ENCODE measurements at places on chromosomes 1 and 21.
A peak's percentile ranks its signal among the peaks of the same experiment; 100 is the strongest.

GRCh38 chr1:118692143-118692542, 296.0 kb downstream of the TBX15 start:
- no peak for DNase-seq

DNA sequence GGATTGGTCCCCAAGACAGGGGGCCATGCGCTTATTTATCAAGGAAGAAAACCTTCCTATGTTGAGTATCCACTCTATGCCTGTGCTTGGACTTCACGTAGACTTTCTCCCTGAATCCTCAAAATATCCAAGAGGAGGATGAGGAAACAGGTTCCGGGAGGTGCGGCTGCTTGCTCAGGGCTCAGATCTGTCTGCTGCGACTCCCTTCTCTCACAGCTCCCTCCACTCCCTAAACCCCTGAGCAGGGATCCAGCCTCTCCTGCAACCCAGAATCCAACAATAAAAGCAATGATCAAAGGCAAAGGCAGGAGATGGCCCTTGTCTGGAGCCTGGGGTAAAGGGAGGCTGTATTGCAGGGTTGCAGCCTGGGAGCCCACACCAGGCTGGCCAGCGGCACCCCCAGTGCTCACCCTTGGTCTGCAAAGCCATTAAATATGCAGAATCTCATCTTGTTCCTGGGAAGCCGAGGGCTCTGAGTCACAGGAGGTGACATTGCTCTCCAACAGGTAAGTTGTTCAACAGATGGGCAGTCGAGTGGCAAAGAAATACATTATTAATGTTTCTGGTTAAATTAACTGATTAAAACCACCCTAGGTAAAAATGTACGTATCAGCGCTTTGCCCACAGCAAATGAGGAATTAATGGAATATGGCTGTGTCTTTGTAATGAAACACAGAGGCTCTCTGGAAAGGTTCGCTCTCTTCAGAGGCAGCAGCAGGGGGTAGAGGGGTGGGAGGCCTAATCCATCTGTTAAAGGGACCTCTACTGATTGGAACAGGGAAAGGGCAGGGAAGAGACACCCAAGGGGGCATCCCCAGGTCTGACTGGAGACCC, 111.5 kb downstream of the GRIK3 start:
- no peak for DNase-seq

- no peak for DNase-seq
Observed at GRCh38 chr1:230548997-230549396, 93.3 kb upstream of the COG2 start.

DNA sequence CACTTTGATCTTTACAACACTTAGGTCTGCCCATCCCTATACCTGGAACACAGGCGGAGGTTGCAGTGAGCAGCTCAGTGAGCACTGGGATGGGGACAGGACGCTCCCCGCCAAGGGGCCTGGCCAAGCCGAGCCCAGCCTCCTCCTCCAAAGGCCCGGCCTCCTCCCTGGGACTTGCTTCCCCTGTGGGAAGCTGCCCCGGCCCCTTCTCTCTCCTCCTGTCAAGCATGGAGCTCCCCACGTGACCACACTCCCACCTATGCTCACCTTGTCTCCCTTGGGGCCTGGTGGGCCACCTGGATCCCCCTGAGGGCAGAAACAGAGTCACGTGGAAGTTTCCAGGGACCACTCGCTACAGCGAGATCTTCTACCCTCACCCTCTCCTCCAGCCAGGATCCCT, 12.9 kb downstream of the COL16A1 start:
- DNase-seq = no peak

- DNase-seq = no peak
Observed at GRCh38 chr1:99600782-99601181, 45.1 kb upstream of the PALMD start.

- DNase-seq = no peak
Observed at GRCh38 chr1:205350691-205351141, 6.0 kb downstream of the KLHDC8A start.

DNA sequence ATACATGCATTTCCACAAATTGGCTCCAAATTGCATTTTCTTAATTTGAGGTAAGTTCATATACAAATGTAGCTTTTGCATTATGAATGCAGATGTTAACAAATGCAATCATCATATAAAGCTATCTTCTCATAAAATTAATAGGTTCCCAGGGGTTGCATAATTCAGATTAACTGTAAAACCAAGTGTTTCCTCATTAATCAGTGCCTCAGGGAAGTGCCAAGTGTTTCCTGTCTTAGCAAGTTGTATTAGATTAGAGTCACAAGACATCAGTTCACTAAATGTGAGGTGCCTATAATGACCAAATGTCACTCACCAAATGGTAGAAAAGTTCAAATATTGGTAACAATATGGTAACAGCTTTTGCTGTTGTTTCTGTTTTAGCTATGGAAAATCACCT, 140.8 kb downstream of the PTGER3 start:
- DNase-seq = peak; percentile 15

DNA sequence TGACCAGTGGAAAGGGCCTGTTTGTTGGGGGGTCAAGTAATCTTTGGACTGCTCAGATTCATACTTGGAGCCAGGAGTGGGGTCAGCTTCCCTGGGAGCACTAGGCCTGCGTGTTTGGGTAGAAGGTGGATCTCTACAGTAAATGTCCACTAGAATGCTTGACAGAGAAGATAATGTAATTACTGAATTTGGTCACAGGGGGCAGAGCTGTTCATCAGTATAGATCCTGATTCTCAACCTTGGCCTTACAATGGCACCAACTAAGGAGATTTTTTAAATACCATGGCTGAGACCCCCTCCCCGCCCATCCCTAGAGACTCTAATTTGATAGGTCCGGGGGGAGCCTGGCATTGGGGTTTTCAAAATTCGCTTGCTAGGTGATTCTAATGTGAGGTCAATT, 217.5 kb upstream of the PLXNA2 start:
- DNase-seq = peak; percentile 16

DNA sequence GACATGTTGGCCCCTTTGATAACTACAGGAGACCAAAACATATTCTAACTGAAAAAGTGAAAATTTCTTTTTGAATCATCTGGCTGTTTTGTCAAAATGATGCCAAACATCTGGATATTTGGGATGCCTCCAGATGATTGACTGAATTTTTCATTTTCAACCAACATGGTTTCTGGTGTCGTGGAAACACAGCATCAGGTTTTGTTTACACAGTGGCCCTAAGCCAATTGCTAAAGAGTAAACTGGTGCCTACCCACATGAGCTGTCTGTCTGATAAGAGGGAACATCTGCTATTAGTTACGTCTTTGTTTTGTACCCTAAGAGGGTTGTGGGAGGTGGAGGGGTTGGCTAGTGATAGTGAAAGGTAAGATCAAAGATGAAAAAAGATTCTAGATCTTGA, 204.8 kb downstream of the KCNK2 start:
- DNase-seq = no peak

DNA sequence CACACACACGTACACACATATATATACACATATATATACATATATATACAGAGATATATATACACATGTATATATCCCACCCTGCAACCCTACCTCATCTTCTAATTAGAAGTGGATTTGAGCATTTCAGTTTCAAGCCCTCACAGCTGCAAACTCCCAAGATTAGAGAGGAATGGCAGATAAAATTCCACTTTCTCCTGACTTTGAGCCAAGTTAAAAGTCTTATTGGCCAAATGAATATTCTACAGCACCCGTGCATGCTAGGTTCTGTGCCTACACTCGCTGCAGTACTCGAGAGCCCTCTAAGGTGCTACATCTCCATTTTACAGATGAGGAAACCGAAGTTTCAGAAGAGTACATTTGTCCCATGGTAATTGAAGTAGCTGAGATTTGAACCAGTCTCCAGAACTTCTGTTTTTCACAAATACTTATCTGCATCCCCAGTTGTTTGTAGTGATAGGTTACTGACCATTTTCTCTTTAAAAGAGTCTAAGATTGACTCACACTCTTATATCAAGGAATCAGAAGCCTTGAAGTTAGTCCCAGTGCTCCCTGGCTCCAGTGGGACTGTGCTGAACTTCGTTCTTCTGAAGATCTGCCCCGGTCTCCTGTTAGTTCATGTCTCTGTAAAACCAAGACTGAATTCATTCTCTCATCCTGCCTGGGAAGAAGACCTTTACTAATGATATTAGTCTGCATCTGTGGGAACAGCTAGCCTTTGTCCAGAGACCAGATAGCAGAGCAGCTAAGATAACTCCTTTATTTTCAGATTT, 292.1 kb downstream of the TM2D1 start:
- DNase-seq = no peak

- DNase-seq = peak; percentile 99
Observed at GRCh38 chr1:203289281-203289981, 15.9 kb upstream of the BTG2 start.

DNA sequence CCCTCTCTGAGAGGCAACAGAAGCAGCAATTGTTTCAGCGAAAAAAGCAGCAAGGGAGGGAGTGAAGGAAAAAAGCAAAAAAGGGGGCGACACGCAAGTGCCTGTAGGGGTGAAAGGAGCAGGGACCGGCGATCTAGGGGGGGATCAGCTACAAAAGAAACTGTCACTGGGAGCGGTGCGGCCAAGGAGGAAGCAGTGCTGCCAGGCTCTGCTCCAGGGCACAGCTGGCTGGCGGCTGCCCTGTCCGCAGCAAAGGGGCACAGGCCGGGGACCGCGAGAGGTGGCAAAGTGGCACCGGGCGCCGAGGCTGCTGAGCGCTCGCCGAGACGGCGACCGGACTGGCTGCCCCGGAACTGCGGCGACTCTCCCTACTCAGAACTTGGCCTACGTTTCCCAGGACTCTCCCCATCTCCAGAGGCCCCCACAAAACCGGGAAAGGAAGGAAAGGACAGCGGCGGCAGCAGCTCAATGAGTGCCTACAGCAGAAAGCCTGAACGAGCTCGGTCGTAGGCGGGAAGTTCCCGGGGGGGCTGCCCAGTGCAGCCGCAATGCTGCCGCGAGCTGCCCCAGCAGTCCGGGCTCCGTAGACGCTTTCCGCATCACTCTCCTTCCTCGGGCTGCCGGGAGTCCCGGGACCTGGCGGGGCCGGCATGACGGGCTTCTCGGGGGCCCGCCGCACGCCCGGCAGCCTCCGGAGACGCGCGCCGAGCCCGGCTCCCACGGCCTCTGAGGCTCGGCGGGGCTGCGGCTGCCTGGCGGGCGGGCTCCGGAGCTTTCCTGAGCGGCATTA, 1.0 kb upstream of the CDKN2C start:
- peak; percentile 38 for DNase-seq

- peak; percentile 12 for DNase-seq
Observed at GRCh38 chr1:93079685-93080141, 630 bp downstream of the MTF2 start.

DNA sequence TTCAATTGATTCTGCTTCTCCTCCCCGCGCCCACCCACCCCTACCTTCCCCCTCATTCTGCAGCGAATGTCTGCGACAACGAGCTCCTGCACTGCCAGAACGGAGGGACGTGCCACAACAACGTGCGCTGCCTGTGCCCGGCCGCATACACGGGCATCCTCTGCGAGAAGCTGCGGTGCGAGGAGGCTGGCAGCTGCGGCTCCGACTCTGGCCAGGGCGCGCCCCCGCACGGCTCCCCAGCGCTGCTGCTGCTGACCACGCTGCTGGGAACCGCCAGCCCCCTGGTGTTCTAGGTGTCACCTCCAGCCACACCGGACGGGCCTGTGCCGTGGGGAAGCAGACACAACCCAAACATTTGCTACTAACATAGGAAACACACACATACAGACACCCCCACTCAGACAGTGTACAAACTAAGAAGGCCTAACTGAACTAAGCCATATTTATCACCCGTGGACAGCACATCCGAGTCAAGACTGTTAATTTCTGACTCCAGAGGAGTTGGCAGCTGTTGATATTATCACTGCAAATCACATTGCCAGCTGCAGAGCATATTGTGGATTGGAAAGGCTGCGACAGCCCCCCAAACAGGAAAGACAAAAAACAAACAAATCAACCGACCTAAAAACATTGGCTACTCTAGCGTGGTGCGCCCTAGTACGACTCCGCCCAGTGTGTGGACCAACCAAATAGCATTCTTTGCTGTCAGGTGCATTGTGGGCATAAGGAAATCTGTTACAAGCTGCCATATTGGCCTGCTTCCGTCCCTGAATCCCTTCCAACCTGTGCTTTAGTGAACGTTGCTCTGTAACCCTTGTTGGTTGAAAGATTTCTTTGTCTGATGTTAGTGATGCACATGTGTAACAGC, 339.9 kb downstream of the NTNG1 start:
- DNase-seq = no peak

GRCh38 chr1:185207980-185208602, 51.1 kb downstream of the SWT1 start:
- DNase-seq = no peak

- DNase-seq = no peak
Observed at GRCh38 chr1:238177960-238178645, 287.4 kb upstream of the ZP4 start.

DNA sequence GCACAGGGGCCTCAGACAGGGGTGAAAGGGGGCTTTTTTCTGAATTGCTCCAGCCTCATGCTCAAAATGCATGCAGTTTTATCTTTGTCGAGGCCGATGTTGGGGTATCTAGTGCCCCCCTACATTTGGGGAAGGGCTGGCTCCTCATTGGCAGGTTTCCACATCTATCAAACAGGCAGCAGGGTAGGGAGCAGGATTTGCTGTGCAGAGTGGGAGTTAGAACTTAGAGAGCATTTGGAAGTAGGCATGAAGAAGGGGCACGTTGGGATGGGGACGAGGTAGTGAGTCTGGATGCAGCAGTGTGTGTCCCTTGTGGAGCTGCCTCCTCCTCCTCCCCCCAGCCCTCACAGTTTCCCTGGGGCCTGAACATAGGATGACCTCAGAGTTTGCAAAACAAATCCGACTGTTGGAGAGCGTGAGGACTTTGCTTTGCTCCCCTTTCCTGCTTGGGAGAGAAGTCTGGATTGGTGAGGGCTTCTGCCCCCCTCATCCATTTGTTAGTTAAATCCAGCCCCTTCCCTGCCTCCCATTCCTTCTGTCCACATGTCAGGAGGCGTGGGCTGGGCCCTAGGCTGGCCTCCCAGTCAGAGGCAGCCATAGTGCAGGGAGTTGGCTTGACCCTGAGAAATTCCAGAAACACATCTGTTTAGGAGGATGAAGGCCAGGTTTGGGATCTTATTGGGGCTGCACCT, 36.9 kb upstream of the GPR37L1 start:
- no peak for DNase-seq

DNA sequence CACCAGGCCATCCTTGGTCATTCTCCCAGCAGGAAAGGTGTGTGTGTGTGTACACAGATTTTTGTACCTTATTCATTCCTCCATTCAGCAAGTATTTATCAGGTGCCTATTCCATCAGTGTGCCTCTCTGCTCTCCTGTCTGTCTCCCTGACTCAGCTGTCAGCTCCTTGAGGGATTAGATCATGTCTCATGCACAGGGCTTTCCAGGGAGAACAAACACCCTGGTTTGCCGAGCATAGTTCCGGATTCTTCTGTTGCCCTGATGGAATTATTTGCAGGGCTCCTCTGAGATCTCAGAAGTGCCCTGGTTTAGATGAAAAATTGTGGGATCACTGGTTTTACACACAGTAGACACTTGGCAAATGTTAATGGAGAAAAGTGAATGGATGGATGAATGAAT, 8.1 kb upstream of the SDHB start:
- DNase-seq = no peak

DNA sequence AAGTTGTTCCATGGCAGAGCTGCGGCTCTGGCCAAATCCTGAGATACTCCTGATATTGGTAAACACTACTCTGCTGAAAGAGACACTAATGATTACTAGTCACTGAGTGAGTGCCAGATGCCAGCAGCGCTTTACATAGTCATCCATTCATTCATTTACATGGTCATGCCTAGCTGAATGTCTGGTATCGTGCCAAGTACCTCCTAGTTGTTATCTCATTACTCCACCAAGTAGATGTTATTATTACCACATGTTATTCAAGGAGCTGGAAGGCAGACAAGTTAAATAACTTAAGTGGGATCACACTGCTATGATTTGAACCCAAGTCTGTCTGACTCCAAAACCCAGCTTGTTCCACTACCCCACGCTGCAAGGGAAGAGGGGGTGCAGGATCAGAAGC, 4.7 kb downstream of the OLFML2B start:
- DNase-seq = no peak
